ENCODE measurements at places on chromosomes 16 and 17. TPM values are rescaled to one million over a fixed set of nuclear protein-coding genes. Genes with fewer than 3 reads are reported as not detected.

CFAP97D1 gene
- total RNA-seq, result not detected

ERCC4 gene
- 8.3 TPM for total RNA-seq

TBC1D3 gene
- total RNA-seq, result not detected

KRT9 gene
- not detected for total RNA-seq

ZNF423 gene
- total RNA-seq, result 12.2 TPM

HSF5 gene
- total RNA-seq, result not detected

TMED6 gene
- total RNA-seq, result not detected

C17orf78 gene
- not detected for total RNA-seq

CCDC40 gene
- 1.5 TPM for total RNA-seq

EIF3C gene
- 288 TPM for total RNA-seq

CA4 gene
- 9.2 TPM for total RNA-seq

PDIA2 gene
- not detected for total RNA-seq

TBC1D26 gene
- not detected for total RNA-seq

DPEP3 gene
- total RNA-seq, result not detected

PRAC2 gene
- total RNA-seq, result not detected

CDH13 gene
- 20.2 TPM for total RNA-seq

NPIPA2 gene
- not detected for total RNA-seq

SLC6A2 gene
- not detected for total RNA-seq

C16orf92 gene
- not detected for total RNA-seq

RARA gene
- total RNA-seq, result 20.3 TPM

MT1X gene
- 5,596 TPM for total RNA-seq

CCL8 gene
- not detected for total RNA-seq

GALR2 gene
- total RNA-seq, result not detected

TMEM92 gene
- total RNA-seq, result not detected

SLC47A1 gene
- 119 TPM for total RNA-seq

PABPN1L gene
- total RNA-seq, result not detected

HSD17B2 gene
- 0.22 TPM for total RNA-seq

RAB34 gene
- 38.5 TPM for total RNA-seq

PRAC1 gene
- total RNA-seq, result not detected

XYLT1 gene
- 1.5 TPM for total RNA-seq

ESRP2 gene
- total RNA-seq, result 0.13 TPM

TMC5 gene
- 0.19 TPM for total RNA-seq

KRTAP2-1 gene
- total RNA-seq, result not detected

ZNF213 gene
- total RNA-seq, result 8.9 TPM

PIMREG gene
- not detected for total RNA-seq

PDILT gene
- not detected for total RNA-seq

OR3A3 gene
- total RNA-seq, result not detected

SUPT6H gene
- total RNA-seq, result 48.3 TPM

NR1D1 gene
- 34.2 TPM for total RNA-seq

CNTNAP4 gene
- not detected for total RNA-seq

MRPL45 gene
- 64.6 TPM for total RNA-seq

TIMM22 gene
- 14.4 TPM for total RNA-seq

MT4 gene
- total RNA-seq, result not detected

ZPBP2 gene
- not detected for total RNA-seq
